Activated CD8-positive, alpha-beta memory T cell treated with anti-CD3 and anti-CD28 coated beads for 4 hours (primary cell): ENCODE measurements at places on chromosomes 5 and 9.

DNA sequence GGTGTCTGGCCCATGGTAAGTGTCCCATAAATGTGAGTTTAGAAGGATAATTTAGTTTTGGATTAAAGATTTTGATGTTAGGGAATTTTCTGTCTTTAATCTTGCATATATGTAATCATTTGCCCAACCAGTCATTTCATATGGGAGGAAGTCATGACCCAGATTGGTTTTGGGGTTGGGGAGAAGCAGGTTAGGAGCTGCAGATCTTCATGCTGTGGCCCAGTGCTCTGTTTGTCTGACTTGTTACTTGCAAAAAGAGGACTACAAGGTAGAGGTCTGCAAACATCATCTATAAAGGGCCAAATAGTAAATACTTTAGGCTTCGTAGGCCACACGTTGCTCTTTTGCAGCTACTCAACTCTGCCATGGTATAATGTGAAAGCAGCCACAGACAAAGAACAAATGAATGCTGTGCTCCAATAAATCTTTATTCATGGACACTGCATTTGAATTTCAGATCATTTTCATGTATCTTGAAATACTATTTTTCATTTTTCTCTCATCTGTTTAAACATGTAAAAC, 16.8 kb downstream of the OSTF1 start:
- DNase-seq, result no peak

DNA sequence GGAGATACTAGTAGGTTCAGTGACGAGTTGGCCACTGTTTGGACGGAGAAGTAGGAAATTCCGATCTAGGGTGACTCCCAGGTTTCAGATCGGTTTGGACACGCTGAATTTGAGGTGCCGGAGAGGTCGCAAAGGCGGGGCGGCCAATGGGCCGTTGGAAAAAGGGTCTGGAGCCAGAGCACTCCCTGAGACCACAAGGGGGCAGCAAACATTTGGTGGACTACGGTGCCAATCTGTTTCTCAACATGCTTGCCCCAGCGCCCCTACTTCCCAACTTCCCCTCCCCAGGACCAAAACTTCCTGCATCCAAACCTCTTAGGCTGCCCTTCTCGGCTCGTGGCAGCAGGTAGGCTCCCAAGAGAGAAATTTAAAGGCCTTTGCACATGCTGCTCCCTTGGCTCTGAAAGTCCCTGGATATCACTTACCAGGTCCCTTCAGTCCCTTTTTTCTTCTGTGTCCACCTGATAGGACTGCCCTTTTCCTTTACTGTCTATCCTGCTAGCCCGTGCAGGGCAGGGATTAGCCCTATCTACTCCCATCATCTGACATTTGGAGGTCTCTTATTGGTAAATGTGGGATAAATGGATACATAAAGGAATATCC, 992 bp upstream of the RPP25L start:
- DNase-seq, result no peak

- DNase-seq, result no peak
These were observed 54.6 kb downstream of the NLN start for GRCh38 chr5:65776441-65777141.

DNA sequence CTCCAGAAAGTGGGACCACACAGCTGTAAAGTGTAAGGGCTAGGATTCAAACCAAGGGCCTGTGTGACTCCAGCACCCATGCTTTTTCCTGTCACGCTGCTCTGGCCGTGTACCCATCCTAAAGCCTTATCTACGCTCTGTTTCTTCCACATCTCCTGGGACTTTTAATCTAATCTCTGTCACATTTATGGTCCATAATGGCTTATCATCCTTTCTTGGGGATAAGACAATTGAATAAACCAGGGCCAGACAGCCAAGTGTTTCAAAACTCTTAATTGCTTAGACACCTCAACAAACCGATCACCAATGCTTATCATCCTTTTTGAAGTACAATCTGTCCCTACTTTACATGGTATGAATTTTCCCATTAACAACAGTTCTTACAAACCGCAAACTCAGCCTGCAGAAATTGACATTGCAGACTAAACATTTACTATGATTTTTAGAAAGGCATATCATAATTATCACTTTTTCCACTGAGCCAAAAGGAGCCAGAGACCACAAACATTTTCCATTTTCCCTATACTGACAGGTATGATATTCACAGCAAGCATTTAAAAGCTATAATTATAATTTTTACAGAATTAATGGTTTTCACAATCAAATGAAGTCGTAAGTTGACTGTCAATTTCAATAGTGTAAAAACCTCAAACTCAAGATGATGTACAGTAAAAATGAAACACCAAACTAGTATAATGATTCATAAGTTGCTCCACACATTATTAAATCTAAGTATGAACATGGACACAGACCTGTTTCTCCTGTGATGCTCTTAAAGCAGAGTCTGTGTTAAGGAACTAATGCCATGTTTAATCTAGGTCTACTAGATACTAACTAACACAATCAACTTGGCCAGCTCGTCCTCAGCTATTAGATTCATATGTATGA, 99.5 kb downstream of the FBXW11 start:
- no peak for DNase-seq

- DNase-seq, result no peak
These were observed 20.9 kb downstream of the P4HA2 start for GRCh38 chr5:132206782-132207181.

DNA sequence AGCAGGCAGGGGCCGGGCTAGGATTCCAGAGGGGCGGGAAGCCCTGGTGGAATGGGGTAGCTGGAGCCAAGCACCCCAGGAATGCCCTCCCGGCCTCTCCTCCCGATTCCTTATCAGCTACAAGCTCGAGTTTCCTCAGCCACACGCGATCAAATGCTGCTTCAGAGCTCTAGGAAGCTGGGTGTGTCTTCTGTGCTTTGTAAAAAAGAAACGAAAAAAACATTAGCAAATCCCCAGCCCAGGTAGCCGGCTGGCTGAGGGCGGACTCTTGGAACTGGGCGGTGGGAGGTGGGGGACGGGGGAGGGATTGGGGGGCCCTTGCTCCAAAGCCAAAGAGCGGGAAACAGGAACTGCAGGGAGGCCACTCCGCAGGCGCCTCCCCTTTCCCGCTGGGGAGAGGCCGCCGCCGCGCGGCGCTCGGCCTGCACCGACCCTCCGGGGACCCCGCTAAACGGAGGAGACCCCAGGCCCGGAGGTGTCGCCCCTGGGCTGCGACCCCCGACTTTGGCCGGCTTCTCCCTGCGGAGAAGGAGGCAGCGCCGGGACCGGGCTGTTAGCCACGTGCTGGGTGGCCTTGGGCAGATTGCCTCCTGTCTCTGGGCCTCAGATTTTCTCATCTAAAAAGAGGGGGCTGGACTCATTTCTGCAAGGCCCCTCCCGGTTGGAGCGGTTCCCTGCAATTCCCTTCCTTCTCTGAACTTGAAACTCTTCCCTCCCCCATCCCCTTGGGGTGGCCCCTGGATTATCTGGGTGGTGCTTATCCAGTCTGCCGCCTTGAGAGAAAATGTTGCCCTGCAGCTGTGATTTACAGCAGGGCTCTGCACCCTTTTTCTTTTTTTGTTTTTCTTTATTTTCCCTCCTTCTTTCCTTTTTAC, 40.9 kb upstream of the FABP6 start:
- no peak for DNase-seq

DNA sequence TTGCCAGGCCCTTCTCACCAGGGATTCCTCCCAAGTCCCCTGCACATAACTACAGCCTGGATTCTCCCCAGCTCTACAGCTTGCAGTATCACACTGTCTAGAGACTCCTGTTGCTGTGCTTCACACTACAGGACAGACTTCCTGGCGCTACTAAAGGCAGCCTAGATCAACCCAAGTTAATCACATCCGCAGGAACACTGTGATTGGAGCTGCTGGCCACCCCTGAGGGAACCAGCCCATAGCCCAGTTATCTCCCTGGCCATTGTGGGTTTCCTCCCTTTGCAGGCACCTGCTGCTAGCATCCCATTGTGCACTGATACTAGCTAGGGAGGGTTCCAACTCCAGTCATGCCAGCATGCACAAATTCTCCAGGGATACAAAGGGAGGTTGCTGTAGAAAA, 53.5 kb downstream of the NLN start:
- DNase-seq, result no peak

DNA sequence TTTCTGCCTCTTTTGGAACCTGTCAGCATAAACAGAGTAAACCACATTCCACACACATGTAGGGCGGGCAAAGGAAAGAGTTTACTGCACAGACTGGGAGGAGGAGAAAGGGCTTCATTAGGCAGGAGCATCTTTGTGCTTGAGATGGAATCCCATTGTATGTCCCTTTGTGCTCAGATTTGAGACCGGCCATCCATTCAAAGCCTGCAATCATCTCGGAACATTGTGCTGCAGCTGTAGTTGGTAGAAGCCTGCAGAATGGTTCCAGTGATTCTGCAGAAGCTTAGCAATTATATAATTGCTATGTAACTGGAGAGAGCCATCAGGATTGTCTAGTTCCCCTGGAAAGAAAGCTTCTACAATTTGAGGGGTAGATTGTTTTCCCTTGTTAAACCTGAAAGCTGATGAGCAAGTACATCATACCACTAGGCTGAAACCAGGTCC, 16.5 kb downstream of the ZNF462 start:
- no peak for DNase-seq

DNA sequence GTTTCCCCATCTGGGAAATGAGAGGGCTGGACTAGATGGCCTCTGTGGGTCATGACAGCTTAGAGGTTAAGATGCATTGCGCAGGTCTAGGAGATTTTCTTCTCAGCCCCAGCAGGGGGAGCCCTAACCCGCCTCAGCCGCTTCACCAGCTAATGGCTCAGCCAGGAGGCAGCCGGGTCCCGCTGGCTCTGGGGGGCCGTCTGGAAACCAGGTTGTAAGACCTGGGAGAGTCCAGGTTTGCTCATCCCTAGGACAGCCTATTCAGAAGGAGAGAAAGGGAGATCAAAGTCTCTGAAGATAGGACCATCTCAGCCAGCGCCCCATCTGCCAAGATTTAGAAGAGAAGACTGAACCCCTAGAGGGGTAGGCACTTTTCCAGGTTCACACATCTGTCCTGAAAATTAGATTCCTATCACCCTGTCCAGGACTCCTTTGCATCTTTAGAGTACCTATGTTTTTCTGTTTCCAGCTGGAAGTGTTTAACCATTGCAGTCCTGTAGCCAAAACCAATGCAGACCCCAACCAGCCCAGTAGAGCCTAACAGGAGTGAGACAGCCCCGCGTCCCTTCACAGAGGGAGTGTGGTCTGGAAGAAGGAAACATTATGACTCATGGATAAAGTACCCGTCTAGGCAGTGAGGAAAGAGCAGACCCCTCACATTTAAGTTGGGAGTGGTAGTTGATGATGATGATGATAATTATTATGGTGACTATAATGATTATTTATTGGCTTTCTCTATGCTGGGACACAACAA, 27.5 kb downstream of the SPARC start:
- DNase-seq, result peak; percentile 60

- DNase-seq, result no peak
These were observed 106.3 kb upstream of the TRIM32 start for GRCh38 chr9:116580853-116581252.

- DNase-seq, result no peak
These were observed 113.6 kb upstream of the TSLP start for GRCh38 chr5:110957934-110958333.

- DNase-seq, result no peak
These were observed 6.6 kb upstream of the AOPEP start for GRCh38 chr9:94719878-94720277.

DNA sequence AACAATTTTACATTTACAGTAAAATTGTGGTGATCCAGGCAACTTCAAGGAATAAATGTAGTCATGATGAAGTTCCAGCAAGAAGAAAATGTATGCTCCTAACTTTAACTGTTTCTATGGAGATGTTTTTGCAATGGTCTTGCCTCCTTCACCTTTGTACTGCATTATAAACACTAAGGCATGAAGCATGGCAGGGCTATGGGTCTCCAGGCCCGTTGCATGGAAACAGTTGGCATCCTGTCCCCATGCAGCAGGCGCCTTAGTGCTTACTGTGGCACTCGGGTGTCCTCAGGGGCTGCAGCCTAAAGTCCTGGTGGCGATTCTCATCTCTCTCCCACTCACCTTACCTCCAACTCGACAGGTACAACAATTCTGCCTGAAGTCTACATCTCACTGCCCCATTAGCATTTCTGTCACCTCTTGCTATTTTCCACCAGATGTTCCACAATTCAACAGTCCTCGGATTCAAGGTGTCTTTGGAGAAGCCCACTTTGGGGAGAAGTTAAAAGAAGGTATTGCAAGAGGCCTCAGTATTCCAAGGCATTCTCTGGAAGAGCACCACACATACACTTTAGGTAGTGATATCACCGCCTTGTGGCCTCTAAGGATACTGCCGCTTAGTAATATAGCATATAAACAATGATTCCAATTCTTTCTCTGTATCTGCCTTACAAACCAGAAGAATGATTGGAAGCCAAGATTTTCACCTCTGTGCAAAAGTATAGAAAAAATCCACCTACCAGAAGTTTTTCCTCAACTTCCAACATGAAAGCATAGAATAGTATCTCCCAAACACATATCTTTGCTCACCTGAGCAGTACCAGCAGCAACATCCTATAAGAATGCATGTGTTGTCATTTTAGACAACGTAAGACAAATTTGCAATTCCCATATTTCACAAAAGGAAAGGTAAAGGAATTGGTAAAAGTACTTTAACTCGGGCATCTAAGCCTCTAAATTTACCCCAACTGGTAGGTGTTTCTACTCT, 5.1 kb downstream of the LIFR start:
- DNase-seq, result no peak

- DNase-seq, result no peak
These were observed 5.0 kb upstream of the GPRIN1 start for GRCh38 chr5:176614805-176615478.

GRCh38 chr5:10552183-10553143, 11.4 kb upstream of the ANKRD33B start:
- no peak for DNase-seq

- DNase-seq, result no peak
These were observed 102.1 kb downstream of the LHFPL2 start for GRCh38 chr5:78546276-78546996.

- DNase-seq, result no peak
These were observed 73.3 kb upstream of the HMHB1 start for GRCh38 chr5:143738417-143739401.

GRCh38 chr5:177509991-177510566, 453 bp upstream of the DOK3 start:
- DNase-seq, result no peak
